ENCODE measurements at places on chromosomes 11 and 22.

- DNase-seq = no peak
These were observed 1.7 kb downstream of the TTLL8 start for GRCh38 chr22:50056214-50056972.

GRCh38 chr22:36329254-36330078, 58.3 kb downstream of the MYH9 start:
- DNase-seq = peak; percentile 85

- DNase-seq = no peak
These were observed 8.2 kb downstream of the DPF2 start for GRCh38 chr11:65341856-65342255.

- DNase-seq = no peak
These were observed 229.0 kb downstream of the TMEM135 start for GRCh38 chr11:87266751-87267150.

Data from activated CD4-positive, alpha-beta T cell treated with anti-CD3 and anti-CD28 coated beads for 4 hours (primary cell).